Stimulated activated CD4-positive, alpha-beta T cell treated with anti-CD3 and anti-CD28 coated beads, Interleukin-12 subunit alpha, Interleukin-12 subunit beta, amount 100 ng/mL, for 4 hours (primary cell): ENCODE measurements at places on chromosomes 4 and X.

DNA sequence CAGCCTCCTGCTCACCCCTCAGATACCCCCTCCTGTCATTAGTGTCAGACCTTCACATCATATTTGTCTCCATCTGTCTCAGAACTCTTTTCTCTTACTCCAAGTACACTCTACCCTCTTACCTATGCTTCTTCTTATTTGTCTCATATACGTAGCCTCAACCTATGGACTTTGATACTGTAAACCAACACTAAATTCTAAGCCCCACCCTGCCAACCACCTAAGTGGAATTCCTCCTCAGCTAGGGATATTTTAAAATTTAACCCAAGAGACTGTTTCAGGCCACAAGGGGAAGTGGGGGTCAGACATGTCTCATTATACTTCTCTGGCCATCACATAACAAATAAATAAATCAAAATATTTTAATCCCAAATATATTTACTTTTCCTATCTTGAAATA lies 778.1 kb upstream of the GRID2 start:
- DNase-seq, result no peak

DNA sequence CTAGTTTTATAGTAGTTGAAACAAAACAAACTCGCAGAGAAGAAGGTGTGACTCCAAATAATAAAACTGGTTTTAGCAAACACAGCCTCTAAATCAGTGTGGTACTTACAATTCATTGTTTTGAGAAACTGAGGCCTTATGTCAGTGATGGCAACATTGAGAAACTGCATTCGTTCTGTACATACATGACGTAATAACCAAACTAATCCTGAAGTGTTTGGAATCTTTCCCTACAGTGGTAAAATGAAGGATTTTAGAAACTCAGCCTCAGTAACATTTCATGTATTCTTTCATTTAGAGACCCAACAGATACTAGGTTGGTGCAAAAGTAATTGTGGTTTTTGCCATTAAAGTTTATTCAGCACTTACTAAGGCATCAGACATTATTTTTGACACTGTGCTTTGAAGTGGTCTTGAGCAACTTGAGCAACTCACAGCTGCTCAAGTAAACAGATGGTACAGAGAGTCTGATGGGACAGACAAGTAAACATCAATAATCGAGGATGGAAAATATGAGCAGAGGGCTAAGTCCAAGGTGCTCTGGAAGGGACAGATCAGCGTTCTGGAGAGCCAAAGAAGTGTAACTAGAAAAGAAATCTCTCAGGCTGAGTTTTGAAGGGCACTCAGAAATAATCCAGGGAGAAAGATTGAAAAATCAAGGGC lies 390.8 kb upstream of the BOD1L1 start:
- DNase-seq, result no peak

DNA sequence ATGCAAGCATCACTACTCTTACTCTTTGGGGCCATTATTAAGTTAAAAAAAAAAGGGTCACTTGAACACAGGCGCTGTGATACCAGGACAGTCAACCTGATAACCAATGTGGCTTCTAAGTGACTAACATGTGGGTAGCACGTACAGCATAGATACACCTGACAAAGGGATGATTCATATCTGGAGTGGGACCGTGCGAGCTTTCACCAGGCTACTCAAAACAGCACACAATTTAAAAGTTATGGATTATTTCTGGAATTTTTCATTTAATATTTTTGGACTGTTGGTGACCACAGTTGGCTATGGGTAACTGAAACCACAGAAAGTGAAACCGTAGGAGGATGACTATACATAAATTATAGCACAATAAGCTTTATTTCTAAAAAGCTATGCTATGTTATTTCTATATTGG lies 113.8 kb upstream of the STIM2 start:
- DNase-seq, result no peak

GRCh38 chr4:95585016-95585695 lies 36.4 kb upstream of the UNC5C start:
- no peak for DNase-seq
